ENCODE measurements at places on chromosomes 6 and 20. TPM values are rescaled to one million over a fixed set of nuclear protein-coding genes. Genes with fewer than 3 reads are reported as not detected.
A peak's percentile ranks its signal among the peaks of the same experiment; 100 is the strongest.

The ISM1 gene
- not detected for total RNA-seq

The ENPP3 gene
- total RNA-seq: not detected

The CNKSR3 gene
- 3.2 TPM for total RNA-seq

The HLA-DQB2 gene
- not detected for total RNA-seq

The XKR7 gene
- not detected for total RNA-seq

DNA sequence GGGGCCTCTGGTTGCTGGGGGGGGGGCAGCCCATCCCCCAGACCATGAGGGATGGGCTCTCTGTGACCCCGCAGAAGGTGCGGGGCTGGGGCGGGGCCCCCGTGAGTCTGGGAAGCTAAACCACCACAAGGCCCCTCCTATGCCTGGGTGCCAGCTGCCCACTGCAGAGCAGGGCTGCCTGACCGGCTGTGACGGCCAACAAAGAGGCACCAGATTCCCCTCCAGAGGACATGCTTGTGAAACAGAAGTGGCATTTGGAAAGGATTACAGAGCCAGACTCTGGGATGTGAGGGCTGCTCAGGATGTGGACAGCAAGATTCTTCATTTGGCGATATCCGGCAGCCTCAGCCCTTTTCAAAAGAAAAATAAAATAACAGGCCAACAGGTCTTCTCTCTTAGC is 16.5 kb upstream of the NTSR1 start:
- H3K27me3 ChIP-seq: no peaks in the 10 kb centered on the region
- H3K4me3 ChIP-seq: no peak overlapping the region
- no peaks in the 10 kb centered on the region for H3K4me1 ChIP-seq
- no peaks in the 10 kb centered on the region for H3K36me3 ChIP-seq
- H3K27ac ChIP-seq: no peak overlapping the region
- no peak for DNase-seq

DNA sequence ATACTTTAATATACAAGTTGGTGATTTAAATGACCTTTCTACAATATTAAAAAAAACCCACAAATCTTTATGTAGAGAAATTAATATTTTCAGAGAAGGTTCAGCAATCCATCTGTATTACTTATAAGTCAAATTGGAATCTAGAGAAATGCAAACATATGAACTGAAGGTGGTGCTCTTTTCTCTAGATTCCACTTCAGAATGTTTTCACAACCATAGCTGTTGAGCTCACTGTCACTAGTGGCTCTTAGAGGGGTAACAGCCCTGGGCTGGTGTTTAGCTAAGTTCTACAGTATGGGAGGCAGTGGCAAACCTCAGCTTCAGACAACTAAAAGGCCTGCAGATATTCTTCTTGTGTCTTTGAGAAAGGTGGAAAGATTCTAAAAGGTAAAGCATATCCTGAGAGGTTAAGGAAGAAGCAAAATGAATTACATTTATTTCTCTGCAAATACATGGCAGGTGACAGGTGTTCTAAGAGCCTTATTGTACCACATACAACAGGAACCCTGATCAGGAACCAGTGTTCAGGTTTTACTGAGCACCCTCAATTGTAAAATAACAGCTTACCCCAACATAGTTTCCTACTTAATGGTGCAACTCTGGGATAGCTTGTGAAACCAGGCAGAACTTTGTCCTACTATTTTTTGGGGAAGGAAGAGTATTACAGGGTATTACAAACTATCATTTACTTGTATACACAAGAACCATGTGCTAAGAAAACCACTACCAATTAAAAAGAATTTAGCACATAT is 56.6 kb upstream of the SAMHD1 start:
- no peaks in the 10 kb centered on the region for H3K27me3 ChIP-seq
- H3K36me3 ChIP-seq: no peaks in the 10 kb centered on the region
- no peaks in the 10 kb centered on the region for H3K4me1 ChIP-seq
- DNase-seq: peak; percentile 22

- H3K4me3 ChIP-seq: no peak overlapping the region
- no peaks in the 10 kb centered on the region for H3K4me1 ChIP-seq
- no peak overlapping the region for H3K27ac ChIP-seq
- DNase-seq: no peak
- peaks cover 13% of the 10 kb centered on the region for H3K27me3 ChIP-seq
Measured at GRCh38 chr6:137403443-137403842, 90.8 kb downstream of the OLIG3 start.

DNA sequence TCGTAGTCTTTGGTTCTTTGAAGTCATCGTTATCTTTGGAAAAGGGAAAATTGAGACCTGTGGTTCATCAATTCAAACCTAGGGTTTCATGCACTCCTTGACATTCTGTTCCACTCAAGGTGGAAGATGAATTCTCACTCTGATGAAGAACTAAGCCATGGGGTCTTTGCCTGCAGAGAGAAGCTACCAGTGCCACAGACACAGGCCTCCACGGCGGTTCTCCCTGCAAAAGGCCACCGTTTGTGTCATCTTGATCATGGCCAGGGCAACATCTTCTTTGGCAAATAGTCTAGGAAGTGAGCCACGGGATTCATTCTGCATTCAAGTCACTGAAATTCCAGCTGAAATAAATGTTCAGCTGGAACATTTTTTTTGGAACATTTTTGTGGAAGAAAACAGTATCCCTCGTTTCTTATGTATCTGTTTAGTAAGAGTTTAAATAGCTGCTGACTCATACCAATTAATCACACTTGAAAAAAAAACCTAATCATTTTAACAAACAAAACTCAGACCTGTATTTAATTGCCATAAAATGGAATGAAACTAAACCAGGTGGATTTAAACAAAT is 206.0 kb upstream of the FOXQ1 start:
- H3K27me3 ChIP-seq: peaks cover 76% of the 10 kb centered on the region
- no peak overlapping the region for H3K4me3 ChIP-seq
- no peak overlapping the region for H3K27ac ChIP-seq
- DNase-seq: no peak
- no peaks in the 10 kb centered on the region for H3K4me1 ChIP-seq
- H3K36me3 ChIP-seq: no peaks in the 10 kb centered on the region

GRCh38 chr6:75752365-75752764 is 3.3 kb downstream of the MYO6 start:
- H3K36me3 ChIP-seq: no peaks in the 10 kb centered on the region
- peak overlapping the region; percentile 52 for H3K4me3 ChIP-seq
- no peaks in the 10 kb centered on the region for H3K27me3 ChIP-seq
- H3K27ac ChIP-seq: peak overlapping the region; percentile 68
- DNase-seq: peak; percentile 77

- H3K36me3 ChIP-seq: no peaks in the 10 kb centered on the region
- no peak overlapping the region for H3K27ac ChIP-seq
- no peaks in the 10 kb centered on the region for H3K27me3 ChIP-seq
- no peak for DNase-seq
- H3K4me3 ChIP-seq: no peak overlapping the region
Measured at GRCh38 chr6:15557174-15557573, 105.7 kb downstream of the DTNBP1 start.

DNA sequence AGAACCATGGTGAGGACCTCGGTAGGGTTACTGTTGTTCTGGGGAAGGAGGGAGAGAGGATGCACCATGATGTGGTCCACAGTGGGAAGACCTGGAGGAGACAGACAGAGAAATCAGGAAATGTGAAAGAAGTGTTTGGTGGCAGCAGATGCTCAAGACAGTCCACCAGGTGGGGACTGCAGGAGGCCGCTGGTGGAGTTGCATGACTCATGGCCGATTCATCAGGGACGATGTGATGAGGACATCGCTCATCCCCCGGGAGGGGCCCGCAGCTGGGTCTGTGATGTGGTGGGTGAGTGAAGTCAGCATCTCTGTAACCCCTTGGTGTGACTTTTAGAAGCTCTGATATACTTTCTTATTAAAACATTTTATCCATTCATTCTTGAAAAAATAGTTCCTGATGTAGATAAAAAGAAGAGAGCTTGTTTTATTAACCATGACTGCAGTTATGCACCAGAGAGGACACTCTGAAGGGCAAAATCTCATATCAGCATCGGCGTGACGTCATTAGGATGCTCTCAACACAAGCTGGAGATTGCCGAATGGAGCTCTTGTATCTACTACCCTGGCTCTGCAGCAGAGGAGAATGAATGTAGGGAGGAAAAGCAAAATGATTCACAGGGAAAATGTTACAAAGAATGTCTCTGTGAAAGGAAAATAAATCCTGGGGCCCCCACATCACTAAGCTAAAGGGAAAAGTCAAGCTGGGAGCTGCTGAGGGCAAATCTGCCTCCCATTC is 71.2 kb downstream of the RAMACL start:
- H3K4me3 ChIP-seq: no peak overlapping the region
- H3K27ac ChIP-seq: no peak overlapping the region
- no peaks in the 10 kb centered on the region for H3K36me3 ChIP-seq
- H3K4me1 ChIP-seq: peaks cover 8% of the 10 kb centered on the region

- no peak overlapping the region for H3K27ac ChIP-seq
- H3K36me3 ChIP-seq: no peaks in the 10 kb centered on the region
- DNase-seq: no peak
- no peaks in the 10 kb centered on the region for H3K4me1 ChIP-seq
Measured at GRCh38 chr20:48797275-48797825, 30.4 kb downstream of the PREX1 start.

- H3K27me3 ChIP-seq: no peaks in the 10 kb centered on the region
- H3K4me3 ChIP-seq: no peak overlapping the region
- no peaks in the 10 kb centered on the region for H3K4me1 ChIP-seq
- DNase-seq: peak; percentile 21
Measured at GRCh38 chr6:137692806-137693205, 174.3 kb upstream of the TNFAIP3 start.

GRCh38 chr6:26136321-26136720 is 49.1 kb downstream of the HFE start:
- no peak for DNase-seq
- H3K4me3 ChIP-seq: no peak overlapping the region
- no peak overlapping the region for H3K27ac ChIP-seq
- H3K4me1 ChIP-seq: peaks cover 12% of the 10 kb centered on the region

DNA sequence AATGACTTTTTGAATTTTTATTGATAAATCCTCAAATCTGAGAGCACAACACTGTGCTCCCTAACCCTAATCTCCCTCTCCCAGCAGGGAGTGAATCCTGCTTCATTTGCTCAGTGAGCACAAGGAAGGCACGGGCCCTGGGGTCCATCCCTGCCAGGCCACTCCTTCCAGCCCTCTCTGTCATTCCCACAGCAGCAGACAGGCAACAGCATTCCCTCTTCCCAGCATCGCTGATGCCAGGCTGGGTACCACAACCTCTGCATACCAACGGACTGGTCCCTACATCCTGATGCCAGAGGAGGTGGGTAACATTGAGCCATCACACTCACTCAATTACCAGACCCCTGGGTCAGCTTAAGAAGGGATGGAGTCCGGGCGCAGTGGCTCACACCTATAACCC is 34.2 kb downstream of the MRPL14 start:
- peaks cover 3% of the 10 kb centered on the region for H3K36me3 ChIP-seq
- H3K4me3 ChIP-seq: no peak overlapping the region
- no peak overlapping the region for H3K27ac ChIP-seq
- H3K27me3 ChIP-seq: no peaks in the 10 kb centered on the region

DNA sequence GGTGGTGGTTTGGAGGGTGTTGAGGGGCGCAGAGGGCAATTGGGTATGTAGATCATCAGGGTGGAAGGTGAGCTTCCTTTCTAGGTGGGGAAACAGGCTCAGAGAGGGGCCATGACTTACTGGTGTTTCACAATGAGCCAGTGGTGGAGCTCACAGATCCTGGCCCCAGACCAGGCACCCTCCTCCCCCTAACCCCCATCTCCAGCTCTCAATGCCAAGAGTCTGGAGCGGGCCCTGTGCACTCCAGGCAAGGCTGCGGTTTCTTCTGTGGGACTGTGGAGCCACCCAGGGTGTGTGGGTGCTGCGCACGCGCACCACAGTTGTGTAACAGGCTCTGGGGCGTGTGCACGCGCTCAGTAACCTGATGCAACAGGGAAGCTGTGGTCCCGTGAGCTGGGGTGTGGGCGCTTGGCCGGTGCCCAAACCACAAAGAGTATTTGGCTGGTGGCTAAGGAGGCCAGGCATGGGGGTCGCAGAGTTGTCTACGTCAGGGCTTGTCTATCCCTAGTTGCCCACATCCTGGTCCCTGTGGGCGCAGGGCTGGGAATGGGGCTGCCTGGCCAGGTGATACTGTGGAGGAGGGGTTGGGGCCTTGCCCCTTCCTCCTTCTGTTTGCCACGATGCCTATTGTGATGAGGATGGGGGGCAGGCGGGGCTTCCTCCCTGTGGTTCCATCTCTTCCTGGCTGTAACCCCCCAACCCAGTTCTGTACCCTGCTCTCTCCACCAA is 37.5 kb upstream of the MRPS18A start:
- H3K36me3 ChIP-seq: no peaks in the 10 kb centered on the region
- no peaks in the 10 kb centered on the region for H3K27me3 ChIP-seq
- peak; percentile 88 for DNase-seq

DNA sequence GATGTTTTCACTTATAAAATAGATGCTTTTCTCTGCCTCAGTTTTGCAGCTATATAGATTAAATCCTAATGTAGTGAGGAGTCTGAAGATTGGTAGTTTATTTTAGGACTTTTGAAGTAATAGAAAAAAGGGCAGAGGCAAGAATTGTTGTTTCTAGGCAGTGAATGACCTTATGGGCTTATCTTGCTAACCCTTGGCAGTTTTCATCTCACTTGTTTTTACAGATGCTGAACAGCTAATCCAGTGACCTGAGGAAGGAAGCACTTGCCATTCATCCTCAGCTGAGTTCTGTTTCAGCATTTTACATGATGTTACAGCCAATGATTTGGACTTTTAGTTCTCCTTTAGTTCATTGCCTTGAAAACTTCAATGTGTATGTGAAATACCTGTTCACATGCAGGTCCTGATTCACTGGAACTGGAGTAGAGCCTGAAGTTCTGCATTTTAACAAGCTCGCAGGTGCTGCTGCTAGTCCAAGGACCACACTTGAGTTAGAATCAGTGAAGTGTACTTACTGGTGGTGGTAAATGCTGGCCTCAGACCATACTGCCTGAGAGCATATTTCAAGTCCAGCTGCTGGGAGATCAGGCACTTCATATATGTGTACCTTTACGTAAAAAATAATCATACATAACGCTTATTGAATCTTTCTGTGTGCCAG is 86.9 kb downstream of the TULP4 start:
- no peak overlapping the region for H3K4me3 ChIP-seq
- H3K27me3 ChIP-seq: no peaks in the 10 kb centered on the region
- no peaks in the 10 kb centered on the region for H3K4me1 ChIP-seq
- H3K36me3 ChIP-seq: no peaks in the 10 kb centered on the region
- no peak for DNase-seq

GRCh38 chr6:109165392-109165974 is 70.2 kb downstream of the CEP57L1 start:
- H3K36me3 ChIP-seq: no peaks in the 10 kb centered on the region
- no peak overlapping the region for H3K4me3 ChIP-seq
- H3K27me3 ChIP-seq: no peaks in the 10 kb centered on the region
- H3K27ac ChIP-seq: no peak overlapping the region
